Inflammatory macrophage treated with lipopolysaccharide for 4 hours (primary cell): ENCODE measurements at places on chromosomes 1 and 21.

GRCh38 chr21:42063191-42063570 is 7.9 kb upstream of the UMODL1 start:
- peak; percentile 37 for DNase-seq

DNA sequence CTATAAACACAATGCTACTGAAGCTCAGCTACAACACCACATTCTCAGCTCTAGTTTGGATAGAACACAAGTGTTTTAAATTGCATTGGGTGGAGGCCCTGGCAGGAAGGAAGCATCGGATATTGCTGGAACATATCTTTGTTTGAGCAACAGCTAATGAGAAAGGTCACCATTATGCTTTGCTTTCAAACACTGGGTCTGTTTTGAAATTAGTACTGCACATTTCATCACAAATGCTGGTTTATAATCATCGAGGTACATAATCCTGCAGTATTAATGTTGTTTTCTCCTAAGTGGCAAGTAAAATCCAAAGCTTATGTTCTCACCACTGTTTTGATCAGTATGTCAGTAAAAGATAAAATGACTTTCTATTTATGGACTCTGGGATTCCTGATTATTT is 61.5 kb upstream of the ARHGAP29 start:
- peak; percentile 56 for DNase-seq

- DNase-seq, result no peak
These were observed 55.6 kb downstream of the B3GALT5 start for GRCh38 chr21:39668369-39668768.

DNA sequence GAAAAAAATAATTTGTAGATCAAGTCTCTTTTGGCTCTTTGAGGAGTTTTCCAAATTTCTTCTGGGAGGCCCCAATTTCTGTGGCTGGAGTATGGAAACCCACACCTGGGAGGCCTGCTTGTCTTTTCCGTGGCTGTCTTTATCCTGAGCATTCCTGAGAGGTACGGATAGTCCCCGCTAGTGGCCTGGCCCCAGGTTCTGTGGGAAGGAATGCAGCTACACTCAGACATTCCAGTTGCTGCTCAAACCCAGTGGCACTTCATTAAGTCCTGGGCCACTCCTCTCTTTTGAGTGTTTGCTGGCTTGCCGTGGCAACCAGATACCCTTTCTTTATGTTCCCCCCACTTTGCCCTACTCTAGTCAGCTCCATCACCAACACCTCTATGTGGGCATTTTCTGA is 310.4 kb downstream of the ASTN1 start:
- DNase-seq, result no peak

GRCh38 chr1:210303391-210303790 is 25.3 kb upstream of the HHAT start:
- no peak for DNase-seq

- no peak for DNase-seq
These were observed 185.7 kb downstream of the GIPC2 start for GRCh38 chr1:78231477-78231876.

- DNase-seq, result no peak
These were observed 5.6 kb downstream of the PPP1R15B start for GRCh38 chr1:204405988-204406387.

GRCh38 chr1:37616330-37616729 is 18.4 kb downstream of the RSPO1 start:
- no peak for DNase-seq

DNA sequence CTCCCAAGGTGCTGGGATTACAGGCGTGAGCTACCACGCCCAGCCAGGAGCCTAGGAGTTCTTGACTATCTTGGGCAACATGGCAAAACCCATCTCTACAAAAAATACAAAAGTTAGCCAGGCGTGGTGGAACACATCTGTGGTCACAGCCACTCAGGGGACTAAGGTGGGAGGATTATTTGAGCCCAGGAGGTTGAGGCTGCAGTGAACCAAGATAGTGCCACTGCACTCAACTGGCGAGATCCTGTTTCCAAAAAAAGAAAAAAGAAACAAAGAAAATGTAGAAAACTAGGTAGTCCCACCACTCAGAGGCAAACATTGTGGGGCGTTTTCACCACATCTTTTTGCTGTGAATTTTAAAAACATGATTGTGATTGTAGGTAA is 141.3 kb downstream of the ZZZ3 start:
- DNase-seq, result no peak

DNA sequence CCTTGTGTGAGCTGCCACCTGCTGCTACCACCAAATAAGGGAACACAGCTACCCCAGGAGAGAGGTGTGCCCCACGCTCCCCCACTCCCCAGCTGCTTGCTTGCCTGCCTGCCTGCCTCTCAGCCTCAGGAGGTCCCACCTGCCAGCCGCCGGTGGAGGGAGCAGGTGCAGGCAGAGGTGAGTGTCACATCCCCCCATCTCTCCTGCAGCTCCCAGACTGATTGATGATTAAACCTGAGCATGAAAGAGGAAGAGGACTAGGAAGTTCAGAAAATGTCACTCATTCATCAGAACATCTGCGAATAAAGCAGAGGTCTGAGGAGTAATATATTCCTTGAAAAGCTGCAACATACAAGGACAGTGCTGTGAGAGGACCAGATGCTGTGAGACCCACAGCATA is 58.6 kb upstream of the HIVEP3 start:
- no peak for DNase-seq

DNA sequence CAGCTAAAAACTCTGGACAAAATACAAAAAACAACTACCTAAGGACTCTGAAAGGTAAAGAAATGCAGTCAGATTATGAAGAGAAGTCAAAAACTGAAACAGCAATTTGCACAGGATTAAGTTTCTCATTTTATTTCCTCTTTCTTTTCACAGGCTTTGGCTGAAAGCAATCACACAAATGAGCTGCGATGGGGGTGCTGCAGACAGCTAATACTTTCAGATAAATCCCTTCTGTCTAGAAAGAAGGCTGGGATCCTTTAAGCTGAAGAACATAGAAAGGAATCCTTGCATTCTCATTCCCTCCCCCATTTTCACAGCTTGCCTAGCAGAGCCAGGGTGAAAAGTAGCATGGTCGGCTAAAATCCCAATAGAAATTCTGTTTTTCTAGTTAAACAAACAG is 32.0 kb upstream of the PRDX6 start:
- DNase-seq, result no peak

GRCh38 chr1:45545553-45546310 is 4.9 kb upstream of the AKR1A1 start:
- no peak for DNase-seq

DNA sequence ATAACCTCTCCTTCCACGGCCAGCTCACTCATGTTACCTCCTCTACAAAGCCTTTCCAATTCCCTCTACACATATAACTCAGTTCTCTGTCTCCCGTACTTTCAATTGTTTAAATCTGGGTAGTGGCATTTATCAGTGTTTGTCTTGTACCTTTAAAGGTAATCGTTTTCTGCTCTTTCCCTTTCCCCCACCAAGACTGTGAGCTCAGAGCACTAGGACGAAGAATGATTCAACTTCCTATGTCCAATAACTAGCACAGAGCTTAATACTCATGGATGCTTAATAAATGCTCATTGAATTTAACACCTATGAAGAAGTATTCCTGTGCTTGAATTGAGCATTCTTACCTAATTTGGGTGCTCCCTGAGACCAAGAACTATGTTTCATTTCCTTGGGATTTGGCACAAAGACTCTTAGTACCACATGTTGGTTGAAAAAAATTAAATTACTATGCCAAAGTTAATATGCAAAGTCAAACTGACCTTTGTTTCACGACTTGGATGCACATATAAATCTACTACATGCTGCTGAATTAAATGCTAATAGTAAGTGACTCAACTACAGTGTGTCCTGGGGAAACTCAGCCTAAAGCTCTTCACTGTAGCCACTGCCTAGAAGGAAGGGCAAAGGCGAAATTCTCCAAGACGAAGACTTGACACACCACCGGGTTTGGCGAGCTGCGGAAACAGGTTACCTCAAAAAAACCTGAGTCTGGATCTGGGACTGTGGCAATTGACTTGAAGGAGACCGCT is 30.6 kb upstream of the C1orf185 start:
- DNase-seq, result no peak

- no peak for DNase-seq
These were observed 20.6 kb upstream of the GRHL3 start for GRCh38 chr1:24298606-24299005.

DNA sequence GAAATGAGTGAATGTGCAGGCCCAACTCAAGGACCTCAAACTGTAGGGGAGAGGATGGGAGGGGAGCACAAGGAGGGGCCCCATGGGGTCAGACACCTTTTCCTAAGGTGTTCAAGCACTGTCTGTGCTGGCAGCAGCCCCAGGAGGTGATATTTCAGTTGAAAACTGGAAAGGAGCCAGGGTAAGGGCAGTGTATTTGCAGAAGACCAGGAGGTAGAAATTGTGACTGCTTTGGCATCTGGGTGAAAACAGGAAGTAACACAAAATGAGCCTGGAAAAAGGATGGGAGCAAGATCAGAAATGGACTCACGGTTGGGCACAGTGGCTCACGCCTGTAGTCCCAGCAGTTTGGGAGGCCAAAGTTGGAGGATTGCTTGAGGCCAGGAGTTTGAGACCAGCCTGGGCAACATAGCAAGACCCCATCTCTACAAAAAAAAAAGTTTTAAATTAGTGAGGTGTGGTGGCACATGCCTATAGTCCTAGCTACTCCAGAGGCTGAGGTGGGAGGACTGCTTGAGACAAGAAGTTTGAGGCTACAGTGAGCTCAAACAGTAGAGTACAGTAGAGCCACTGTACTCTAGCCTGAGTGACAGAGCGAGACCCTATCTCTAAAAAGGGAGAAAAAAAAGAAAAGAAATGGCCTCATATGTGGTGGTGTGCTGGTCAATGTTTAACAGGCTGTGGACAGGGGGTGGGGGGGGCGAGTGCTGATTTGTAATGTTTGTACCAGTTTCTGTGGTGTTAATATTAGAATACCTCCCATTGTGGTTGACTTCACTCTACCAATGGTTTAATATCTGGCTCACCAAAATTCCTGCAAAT is 76.2 kb upstream of the ANGPTL1 start:
- DNase-seq, result no peak

DNA sequence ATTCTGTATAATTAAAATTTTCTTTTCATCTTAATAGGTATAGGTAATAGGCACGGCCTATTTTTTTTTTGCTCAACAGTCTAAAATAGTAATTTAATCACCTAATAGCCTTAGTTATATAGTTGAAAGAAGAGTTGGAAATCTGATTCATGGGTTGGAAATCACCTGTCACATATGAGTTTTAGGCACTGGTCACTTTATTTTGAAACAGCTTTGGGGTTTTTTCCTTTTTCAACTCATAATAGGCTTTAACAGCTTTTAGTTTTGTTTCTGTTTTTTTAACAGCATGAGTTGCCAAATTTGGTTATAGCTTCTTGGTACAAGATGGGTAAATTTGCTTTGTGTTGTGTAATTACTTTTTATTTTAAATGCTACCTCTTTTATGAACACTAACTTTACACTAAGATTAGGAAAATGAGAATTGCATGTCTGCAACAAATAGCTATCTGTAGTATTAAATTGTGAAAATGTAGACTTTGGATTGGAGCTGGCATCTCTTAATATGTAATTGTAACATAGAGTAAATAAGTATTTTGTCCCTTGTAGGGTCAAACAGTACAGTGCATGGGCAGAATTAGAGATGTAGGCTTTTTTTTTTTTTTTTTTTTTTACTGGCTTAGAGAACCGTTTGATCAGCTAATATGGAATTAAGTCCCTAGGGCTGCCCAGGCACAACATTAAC is 109.8 kb downstream of the OSBPL9 start:
- peak; percentile 96 for DNase-seq

- DNase-seq, result no peak
These were observed 10.2 kb upstream of the CDC42BPA start for GRCh38 chr1:227328405-227329019.

GRCh38 chr1:227759341-227760300 is 24.4 kb downstream of the SNAP47 start:
- no peak for DNase-seq
